ENCODE measurements at places on chromosomes 2 and 18.

DNA sequence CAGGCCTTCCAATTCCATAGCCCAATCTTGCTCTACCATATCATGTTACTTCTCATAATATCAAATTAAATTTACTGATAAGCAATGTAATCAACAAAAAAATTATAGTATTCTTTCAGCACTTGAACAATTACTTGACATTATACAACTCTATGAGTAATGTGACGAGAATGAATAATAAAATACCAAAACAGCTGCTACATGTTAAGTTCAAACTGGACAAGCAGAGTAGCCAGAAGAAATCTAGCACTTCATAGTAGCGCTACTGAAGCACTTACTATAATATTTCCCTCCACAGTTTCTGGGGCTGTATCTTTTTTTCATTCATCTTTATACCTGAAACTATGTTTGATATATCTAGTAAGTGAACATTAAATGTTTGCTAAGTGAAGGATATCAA, 14.9 kb downstream of the PPP3R1 start:
- no peak for DNase-seq

GRCh38 chr2:113058411-113058994, 495 bp upstream of the IL36RN start:
- no peak for DNase-seq

GRCh38 chr2:107108556-107108955, 222.6 kb upstream of the ST6GAL2 start:
- DNase-seq: no peak

GRCh38 chr2:61460163-61460562, 10.7 kb downstream of the USP34 start:
- no peak for DNase-seq

- DNase-seq: no peak
These were observed 99.4 kb upstream of the STPG4 start for GRCh38 chr2:47254464-47254863.

- peak; percentile 36 for DNase-seq
These were observed 21.3 kb upstream of the CHST9 start for GRCh38 chr18:27206411-27206810.

DNA sequence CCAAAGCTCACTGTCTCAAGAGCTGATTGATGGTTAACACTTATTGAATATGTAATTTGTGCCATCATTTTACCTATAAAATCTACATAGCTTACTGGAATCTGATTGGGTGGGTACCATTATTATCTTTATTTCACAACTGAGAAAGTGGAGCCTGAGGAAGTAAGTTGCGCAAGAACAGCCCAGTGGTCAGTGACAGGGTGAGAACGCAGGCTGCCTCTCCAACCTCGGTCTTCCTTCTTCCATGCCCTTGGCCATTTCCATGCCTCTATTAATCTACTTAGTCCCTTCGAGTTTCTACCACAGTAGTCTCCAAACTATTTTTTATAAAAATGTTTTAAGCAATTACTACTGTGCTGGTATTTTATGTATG, 390.9 kb upstream of the VWC2L start:
- peak; percentile 33 for DNase-seq

- no peak for DNase-seq
These were observed 54.3 kb downstream of the PLCL1 start for GRCh38 chr2:197858607-197859140.

DNA sequence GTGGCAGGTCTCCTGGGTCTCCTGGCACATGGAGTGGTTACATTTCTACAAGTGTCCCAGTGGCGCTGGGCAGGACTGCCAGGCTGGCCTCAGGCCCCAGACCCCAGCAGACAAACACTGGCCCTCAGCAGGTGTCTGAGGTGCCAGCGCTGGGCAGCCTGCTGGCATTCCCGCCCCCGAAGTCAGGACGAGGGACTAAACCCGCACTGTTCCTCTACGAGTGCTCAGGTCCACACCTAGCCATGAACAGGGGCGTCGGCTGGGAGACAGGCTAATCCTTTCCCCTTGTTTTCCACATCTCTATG, 12.8 kb downstream of the SNED1 start:
- DNase-seq: no peak

DNA sequence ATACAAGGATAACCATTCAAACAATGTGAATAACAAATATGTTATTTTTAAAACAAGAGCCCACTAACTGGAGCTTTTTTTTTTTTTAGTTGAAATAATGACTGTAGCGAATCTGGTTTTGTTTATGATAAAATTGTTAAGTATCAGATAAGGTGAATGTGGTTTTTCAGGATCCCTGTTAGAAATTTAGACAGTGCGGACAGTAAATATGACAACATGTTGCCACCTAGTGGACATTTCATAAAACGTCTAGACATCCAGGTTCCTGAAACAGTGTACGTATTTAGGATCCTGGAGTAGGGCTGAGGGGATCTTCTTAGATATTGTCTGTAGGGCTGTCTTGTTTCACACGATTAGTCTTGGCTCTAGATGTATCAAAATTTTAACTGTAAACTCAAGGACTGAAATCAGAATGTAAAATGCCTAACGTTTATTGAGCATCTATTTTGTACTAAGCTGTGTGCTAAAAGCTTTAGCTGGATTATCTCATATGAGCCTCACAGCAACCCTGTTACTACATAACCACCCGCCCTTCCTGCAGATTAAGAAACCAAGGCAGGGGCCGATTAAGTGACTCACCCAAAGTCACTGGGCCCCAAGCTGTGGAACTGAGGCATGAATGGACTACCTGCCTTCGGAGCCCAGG, 23.9 kb upstream of the CCDC68 start:
- peak; percentile 67 for DNase-seq

DNA sequence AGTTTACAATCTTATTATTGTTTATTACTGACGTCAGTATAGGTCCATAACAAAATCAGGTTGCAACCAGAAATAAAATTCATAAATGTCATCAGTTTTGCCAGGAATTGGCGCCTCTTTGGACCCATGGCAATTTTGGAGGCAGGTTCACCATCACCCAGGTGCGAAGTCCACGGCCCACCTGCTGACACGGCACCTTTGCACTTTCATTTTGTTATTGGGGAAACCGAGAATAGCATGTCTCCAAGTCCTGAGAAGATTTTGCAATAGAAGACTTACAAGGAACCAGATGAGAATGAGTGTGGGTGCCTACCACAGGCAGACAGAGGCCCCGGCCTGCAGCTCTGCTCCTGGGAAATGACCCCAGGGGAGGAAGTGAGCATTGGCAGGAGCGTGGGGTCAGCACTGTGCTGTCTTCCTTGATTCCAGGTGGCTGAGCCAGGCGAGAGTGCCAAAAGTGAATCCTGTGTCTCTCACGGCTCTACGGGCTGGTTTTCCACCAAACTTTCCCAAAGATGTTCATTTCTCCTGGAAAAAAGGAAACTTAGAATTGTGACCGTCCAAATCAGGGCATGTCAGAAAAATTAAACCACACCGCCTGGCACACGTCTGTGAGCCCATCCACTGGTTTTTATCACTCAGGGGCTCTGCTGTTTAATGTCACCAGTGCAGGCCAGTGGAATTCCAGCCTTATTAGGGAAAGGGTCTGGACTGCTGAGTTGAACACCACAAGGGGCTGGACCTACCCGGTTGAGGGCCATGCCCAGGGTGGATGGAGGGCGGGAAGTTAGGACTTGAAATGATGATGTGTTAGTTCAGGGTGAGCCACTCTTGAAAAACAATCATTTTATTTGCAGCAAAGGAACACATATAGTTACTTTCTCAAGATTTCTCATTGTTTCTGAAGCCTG, 96.5 kb downstream of the PTGR3 start:
- DNase-seq: peak; percentile 2

DNA sequence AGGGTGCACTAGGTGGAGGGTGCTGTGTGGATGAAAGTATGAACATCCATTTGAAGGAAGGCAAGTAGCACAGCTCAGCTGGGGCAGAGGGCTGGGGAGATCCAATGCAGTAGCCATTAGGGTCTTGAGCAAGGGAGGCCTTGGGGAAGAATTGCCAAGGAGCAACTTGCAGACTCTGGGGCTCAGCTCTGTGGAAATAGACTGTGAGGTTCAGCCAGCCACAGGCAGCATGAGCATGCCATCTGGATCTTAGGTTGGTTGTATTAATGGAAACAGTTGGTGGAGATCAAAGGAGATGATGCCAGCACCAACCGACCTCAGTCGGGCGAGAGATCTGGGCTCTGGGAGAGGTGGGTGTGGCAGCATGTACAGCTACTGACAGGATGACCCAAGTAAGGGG, 5.6 kb downstream of the ZAP70 start:
- no peak for DNase-seq

DNA sequence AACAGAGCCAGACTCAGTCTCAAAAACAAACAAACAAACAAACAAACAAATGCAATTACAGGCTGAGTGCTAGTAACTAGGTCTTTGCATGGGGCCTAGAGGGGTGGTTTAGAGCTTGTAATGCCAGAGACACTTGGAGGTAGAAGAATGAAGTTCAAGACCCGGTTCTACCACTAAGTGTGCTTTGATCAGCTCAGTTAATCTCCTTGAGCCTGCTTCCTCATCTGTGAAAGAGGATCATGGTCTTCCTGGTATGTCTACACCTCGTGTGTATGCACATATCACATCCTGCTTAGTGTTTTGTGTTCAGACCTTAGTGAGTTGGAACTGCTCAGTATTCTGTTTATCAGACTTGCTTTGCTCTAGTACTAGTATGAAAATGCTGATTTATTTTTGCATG, 4.8 kb upstream of the ATP6V1C2 start:
- peak; percentile 86 for DNase-seq

DNA sequence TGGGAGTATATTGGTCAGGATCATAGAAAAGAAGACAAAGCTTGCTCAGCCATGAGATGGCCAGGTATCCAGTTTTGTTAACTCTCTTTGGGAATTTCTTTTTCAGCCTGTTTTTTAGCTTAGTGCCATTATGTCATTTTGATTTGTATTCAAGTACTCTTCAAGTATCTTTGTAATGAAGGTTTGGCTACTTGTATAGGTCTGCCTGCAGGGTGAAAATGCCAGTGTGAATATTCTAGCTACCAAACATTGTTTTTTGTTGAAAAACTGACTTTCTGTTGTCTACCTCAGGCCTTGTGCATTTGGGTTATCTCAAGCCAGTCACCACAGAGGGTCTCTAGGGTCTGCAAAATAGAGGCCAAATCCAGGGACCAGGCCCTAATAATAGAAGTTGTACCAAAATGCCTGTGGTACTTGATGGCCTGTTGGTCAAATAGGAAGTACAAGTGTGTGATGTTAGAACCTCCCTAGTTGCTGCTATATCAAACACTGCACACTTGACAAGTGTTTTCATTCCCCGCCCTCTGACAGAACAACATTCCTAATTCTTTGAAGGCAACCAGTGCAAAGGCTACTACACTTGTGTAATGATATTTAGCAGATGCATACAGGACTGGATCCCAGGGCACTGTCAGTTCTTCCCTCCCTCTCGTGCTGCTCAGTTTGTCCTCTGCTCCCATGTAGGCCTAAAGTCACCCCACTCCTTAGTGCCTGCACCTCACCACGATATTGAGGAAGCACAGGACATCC, 36.4 kb downstream of the RNMT start:
- no peak for DNase-seq

- DNase-seq: no peak
These were observed 73.8 kb downstream of the CLIP4 start for GRCh38 chr2:29189052-29189451.

DNA sequence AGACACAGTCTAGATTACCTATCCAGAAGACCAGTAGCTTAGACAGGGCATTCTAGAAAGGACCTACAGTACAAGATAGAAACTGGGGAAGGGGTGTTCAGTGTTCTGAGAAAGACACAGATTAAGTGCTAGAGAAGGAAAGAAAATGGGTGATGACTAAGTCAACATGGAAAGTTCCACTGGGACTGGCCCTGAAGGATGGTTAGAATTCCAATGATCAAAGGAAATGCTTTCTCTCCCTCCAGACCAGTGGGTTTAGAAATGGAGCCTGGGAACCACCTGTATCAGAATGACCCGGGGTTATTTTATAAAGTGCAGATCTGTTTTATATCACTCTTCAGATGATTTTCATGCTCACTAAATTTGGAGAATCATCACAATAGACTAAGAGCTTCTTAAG, 5.8 kb upstream of the COLEC12 start:
- DNase-seq: no peak

DNA sequence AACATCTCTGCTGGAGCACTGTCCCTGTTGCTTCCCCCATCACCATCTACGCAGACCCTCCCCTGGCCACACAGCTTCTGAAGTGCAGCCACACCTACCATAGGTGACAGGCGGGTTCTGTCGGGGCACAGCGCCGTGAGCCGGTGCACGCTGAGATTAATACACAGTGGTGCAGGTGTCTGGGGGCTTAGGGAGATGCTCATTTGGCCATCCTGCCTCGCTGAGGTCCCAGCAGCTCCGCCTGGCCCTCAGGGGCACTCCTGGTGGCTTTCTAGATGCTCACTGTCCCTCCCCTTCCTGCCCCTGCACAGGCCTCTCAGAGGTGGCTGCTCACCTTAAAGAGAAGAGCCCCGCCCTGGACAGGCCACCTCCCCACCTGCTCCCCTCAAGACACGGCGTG, 18.9 kb upstream of the RPL31 start:
- DNase-seq: no peak

DNA sequence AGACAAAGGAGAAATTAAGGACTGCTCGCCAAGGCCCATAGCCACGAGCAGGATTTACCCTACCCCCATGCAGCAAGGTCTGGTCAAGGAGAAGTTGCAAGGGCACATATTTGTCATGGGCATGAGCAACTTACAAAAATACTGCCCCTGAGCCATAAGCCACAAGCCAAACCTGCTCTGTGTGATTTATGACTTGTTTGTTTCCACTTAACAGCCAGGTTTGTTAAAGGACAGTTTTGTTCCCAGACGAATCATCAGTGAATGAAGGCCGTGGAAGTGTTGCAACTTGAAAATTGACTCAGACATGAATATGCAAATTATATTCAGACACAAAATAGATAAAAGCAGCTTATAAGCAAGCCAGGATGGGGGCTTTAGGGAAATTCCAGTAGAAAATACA, 31.3 kb upstream of the EVA1A start:
- DNase-seq: no peak

DNA sequence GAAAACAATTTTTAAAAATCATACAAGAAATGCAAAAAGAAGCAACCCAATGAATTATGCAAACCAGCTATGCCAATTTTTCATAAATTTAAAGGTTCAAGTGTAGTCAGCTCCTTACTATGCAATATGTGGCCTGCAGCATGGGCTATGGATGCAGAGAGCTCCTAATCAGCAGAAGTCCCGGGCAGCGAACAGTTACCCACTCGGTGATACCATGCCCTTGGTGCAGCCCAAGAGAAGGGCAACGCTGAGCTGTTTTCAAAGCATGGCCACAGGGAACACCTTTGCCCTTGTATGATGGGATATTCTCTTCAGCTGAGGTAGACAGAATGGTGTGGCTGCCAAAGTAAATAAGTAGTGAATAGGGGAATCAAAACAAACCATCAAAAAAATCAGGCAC, 17.3 kb upstream of the ARL5A start:
- DNase-seq: no peak

GRCh38 chr2:126912201-126912600, 13.5 kb downstream of the TEX51 start:
- no peak for DNase-seq

GRCh38 chr2:158144914-158145625, 43.4 kb downstream of the UPP2 start:
- DNase-seq: no peak

DNA sequence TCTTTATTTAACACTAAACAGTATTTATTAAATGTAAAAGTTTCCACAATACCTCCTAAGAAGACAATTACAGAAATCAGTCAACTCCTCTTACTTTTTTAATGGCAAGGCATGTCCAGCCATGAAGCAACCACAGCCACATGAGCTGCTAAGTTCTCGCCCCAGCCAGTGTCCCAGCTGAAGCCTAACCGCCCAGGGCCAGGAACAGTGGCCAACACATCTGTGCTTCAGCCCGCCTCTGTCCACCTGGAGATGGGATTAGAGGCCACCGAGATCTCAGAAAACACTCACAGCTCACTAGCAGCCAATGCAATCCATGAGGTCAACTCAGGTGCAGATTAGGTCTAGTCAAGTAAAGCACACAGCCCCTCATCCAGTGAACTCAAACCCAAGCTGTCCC, 40.2 kb downstream of the PID1 start:
- no peak for DNase-seq
